Activated CD4-positive, alpha-beta T cell treated with anti-CD3 and anti-CD28 coated beads, Interleukin-2, Interleukin-6, amounts not matched to agents 100 ng/mL and 50 ng/mL, durations not matched to agents 16 hours and 8 hours (primary cell): ENCODE measurements at places on chromosomes 6 and 20.
A peak's percentile ranks its signal among the peaks of the same experiment; 100 is the strongest.

- DNase-seq, result no peak
Observed at GRCh38 chr6:111817451-111818120, 55.7 kb downstream of the FYN start.

DNA sequence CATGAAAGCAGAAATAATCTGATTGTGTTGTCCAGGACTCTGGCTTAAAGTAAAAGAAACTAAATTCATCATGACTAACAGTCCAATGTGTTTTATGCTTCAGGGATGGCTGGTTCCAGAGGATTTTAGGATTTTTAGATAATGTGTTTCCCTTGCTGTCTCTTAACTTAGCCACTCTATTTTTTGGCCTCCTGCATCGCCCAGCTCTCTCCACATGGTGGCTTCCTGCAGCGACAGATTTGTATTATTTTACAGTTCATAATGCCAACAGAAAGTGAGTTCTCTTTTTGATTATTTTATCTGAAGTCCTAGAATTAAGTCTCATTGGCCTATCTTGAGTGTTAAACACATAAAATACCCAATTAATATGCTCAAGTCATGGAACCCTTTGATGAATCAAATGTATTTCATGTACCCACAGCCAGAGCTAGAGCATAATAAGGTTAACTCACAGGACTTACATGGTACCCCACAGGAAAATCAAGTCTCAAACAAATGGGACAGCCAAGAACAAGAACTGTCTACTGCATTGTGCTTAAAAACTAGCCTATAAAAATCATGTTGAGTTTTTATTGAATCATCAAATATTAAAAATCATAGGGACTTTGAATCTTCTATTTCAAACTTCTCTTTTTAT, 582.5 kb downstream of the DOK5 start:
- DNase-seq, result no peak

DNA sequence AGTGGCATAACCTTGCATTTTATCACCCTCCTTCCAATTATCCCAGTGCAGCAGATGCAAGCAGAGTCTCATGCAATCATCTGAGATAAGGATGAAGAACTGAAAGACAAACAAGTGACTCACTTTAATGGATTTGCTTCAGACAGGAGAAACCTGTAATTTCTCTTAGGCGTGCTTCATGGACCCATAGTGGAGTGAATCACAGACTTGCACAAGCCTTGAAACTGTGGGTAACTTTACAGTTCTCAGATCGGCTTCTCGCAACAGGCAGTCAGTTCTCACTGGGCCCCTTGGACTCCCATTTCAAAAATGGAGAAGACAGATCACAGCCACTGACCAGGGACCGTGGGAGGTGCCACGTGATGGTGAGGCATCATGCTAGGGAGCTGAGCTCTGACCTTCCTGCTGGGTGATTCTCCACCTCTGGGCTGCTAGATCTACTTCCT, at the start of gene ADGRF4:
Gene ADGRF4 (plus strand): TSS at position 239 of the 446 bp plus-strand sequence. CDS start 8,666 bp downstream, outside the sequence.
- DNase-seq, result no peak

- DNase-seq, result no peak
Observed at GRCh38 chr6:135657207-135657606, 159.7 kb upstream of the AHI1 start.

DNA sequence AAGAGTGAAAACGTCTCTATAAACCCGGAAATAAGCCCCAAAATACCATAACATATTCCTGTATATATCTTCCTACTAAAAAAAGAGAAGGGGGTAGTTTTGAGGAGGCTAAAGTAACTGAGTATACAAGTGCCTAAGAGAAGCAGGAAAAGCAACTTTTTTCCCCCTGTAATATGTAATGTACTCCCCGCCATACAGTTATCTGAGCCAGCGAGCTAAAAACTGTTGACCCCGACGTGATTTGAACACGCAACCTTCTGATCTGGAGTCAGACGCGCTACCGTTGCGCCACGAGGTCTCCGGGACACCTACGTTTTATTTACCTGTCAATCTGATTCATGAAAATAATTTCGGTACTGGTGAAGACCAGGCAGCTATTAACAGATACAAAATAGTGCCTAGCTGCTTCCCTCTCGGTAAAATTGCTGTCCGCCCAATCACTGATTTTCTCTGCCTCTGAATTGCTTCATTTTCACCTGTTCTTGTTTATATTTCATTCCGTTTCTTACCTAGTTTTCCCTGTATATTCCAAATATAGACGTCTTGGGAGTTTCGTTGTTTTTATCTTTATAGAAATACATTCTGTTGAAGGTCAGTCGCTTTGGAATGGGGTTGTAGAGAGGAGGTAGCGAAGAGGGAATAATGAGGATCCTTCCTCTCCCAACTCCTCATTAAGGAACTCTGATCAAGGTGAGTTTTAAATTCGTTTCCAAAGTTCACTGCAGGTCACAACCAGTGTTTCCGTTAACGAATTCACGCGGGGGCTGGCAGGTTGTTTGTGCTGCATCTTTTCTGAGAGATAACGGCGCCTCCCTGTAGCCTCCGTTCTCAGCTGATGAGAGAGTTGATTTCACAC, 33.6 kb upstream of the BTN3A2 start:
- peak; percentile 90 for DNase-seq

DNA sequence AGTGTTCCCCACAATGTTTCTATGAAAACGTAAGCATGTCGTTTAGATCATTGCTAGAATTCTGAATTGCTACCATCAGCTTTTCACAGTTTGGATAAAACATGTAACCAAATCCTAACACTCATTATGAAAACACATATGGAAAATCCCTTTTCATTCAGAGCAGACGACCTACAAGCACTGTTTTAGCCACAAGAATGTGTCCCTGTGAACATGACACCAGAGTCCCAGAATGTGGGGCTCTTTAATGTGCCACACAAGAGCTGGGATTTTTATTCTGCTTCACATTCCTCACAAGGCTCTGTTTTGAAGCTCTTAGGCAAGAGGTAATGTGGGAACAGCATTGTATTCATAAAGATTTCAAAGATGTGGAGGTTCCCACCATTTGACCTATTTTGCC, 141.1 kb upstream of the CITED2 start:
- peak; percentile 58 for DNase-seq

- DNase-seq, result no peak
Observed at GRCh38 chr20:14344746-14345145, 7.3 kb upstream of the FLRT3 start.

DNA sequence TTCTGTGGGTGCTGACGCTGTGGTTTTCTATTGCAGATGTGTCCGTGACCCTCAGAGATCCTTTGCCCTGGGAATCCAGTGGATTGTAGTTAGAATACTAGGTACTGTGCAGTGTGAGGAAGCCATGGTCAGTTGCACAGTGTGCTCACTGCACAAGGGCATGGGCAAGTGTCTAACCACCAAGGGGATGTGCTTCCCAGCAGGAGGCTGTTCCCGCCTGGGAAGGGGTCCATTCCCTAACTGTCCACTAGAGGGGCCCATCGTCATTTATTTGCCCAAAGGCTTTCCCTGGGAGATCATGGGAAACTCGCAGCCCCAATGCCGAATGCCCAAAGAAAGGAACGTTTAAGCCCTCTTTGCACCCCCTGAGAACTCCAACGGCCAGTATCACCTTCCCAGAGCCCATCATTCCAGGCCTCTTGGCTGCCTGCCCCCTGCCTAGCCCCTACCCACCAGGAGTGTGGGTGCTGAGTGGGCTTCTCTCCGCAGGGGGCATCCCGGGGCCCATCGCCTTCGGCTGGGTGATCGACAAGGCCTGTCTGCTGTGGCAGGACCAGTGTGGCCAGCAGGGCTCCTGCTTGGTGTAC, 26.2 kb downstream of the SLCO4A1 start:
- DNase-seq, result peak; percentile 36

DNA sequence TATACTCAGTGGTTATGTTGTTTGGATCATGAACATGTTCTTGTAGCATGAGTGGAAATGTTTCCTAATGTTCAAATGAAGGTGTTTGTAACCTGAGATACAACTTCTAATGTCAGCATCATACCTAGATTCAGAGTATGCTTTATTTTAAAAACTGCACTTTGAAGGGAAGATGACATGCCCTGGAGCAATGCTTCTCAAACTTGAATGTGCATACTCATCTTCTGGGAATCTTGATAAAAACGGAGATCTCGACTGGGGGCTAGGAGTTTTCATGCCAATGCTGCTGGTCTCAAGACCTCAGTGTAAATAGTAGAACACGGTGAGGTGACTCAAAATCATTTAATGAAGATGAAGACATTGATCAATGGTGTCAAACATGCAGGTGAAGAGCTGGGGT, 440.0 kb upstream of the NOX3 start:
- DNase-seq, result no peak

DNA sequence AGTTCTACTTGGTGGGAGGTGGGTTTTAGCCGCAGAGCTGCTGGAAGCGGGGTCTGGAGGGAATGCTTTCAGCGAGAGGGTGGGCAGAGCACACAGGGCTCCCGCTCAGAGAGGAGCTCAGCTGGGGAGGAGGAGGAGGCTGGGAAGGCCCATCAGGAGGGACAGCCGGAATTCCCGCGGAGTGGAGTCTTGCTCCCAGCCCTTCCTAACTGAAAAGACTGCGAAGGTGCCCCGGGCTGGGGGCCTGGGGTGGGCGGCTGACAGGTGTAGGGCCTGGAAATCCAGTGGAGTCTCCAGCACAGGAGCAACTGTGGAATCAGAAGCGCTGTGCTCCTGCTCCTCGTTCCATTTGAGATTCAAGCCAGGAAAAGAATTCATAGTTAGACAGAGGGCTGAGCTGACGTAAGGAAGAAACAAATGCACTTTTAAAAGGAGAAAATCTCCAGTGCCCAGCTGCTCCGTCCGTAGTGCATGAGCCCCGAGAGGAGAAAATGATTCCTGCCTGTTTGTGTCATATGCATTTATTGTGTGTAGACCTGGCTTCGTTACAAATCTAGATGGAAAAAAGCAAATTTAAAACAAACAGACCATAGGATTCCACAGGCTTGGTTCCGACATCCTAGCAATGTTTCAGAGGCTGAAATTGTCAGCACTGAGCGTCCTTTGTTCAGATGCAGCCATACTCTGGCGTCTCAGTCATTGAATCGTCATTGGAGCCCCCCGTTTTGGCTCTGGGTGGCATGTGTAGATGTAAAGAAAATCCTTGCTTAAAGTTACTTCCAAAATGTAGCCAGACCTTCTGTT, 197.7 kb downstream of the SMOC2 start:
- DNase-seq, result no peak

DNA sequence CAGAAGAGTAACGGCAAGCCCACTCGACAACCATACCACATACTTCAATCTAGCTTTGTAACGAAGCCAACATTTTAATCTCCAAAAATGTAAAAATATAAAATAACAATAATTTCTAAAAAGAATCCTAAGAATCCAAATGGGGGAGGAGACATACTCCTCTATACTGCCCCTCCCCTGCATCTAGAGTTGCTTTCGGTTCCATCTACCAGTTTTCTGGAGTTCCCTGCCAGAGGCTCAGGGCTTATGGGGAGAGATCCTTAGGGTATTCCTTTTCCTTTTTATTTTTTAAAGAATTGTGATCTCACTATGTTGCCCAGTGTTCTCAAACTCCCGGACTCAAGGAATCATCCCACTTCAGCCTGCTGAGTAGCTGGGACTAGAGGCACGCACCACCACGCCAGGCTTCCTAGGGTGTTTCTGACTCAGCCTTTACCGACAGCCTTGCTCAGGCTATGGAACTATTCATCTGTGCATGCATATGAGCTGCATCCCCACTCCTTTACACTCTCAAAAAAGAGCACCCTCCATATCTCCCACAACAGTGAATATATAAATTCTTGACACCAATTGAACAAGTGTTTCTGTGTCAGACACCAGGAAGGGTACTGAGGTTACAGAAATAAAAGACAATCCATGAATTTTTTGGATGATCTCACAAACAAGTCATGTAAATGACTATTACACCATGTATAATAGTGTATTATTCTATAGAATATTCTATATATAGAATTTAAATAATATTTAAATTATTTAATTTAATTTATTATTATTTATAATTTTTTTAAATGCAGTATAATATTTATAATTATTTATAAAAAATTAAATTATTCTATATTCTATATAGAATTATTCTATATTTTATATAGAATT, 40.7 kb upstream of the UBR2 start:
- DNase-seq, result no peak

GRCh38 chr6:138309695-138310094, 68.0 kb upstream of the SMIM28 start:
- no peak for DNase-seq

GRCh38 chr6:170307080-170307545, 555 bp downstream of the FAM120B start:
- DNase-seq, result no peak

DNA sequence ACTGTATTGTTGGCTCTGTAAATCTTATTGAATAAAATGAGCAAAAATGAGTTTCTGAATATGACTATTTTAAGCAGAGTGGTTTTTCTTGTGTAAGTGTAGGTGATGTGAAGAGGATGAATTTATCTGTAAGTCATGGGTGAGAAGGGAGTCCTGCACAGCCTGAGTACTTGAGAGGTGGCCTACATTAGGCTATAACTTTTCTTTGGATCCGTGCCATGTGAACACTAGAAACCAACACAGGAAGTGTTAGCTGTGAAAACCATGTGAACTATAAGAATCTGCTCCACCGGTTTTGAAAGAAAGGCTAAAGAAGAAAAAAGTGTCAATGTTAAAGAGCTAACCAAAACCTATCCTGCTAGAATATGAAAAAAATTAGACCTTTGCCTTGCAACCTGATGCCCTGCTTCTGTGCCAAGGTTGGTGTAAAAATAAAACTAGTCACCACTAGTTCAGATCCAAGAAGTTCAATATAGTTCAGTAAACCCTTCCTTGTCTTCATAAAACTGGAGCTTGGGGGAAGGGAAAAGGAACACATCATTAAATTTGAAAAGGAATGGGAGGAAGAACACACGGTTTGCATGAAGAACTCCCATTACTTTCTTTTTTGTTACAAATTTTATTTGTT, 21.3 kb downstream of the PLCB1 start:
- DNase-seq, result peak; percentile 17

DNA sequence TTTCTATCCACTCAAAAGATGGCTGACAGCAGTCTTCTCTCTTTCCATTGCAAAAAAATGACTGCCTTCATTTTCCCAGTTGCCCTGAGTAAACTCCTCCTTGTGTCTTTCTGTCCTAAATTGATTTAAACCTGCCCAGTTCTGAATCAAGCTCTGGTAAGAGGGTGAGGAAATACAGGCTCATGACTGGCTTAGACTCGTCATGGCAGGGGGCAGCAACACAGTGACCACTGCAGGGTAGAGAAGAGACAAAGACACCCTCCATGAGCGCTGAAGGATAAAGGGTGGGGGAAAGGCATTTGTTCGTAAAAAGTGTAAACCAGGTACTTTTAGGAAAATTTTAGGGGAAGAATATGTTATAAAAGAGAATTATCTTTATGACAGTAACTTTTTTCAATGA, 738.2 kb upstream of the FLRT3 start:
- no peak for DNase-seq

- DNase-seq, result no peak
Observed at GRCh38 chr20:54646156-54646517, 170.7 kb downstream of the DOK5 start.

DNA sequence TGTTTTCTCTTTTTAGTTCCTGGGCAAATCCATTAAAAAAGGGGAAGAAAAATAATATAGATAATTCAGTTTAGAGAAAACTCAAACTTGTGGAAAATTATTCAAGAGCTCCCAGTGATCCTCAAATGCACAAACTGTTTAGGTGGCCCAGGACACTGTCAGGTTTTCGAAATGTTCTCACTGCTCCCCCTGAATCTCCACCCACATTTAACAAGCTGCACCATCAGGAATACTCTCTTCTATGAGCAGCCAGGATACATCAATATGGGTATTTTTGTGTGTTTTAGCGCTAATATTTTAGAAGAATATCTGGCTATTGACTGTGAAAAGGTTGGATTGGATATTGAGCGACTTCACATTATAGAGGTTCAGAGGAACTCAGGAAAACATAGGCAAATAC, 43.9 kb downstream of the OR2B2 start:
- no peak for DNase-seq
